ENCODE measurements at places on chromosomes 6 and 20. TPM values are rescaled to one million over a fixed set of nuclear protein-coding genes. Genes with fewer than 3 reads are reported as not detected.

RIPOR2 gene
- 0.10 TPM for total RNA-seq

C6orf141 gene
- total RNA-seq = 30.7 TPM

FAM83D gene
- 16.0 TPM for total RNA-seq

METTL24 gene
- not detected for total RNA-seq

NAPB gene
- 6.5 TPM for total RNA-seq

HLA-DQB1 gene
- not detected for total RNA-seq

MAFB gene
- 5.9 TPM for total RNA-seq

OR12D2 gene
- not detected for total RNA-seq

Data from vein endothelial cell (primary cell).